ENCODE measurements at places on chromosomes 4 and X.

GRCh38 chrX:2708021-2708420 is 16.9 kb downstream of the CD99 start:
- no peak for DNase-seq

DNA sequence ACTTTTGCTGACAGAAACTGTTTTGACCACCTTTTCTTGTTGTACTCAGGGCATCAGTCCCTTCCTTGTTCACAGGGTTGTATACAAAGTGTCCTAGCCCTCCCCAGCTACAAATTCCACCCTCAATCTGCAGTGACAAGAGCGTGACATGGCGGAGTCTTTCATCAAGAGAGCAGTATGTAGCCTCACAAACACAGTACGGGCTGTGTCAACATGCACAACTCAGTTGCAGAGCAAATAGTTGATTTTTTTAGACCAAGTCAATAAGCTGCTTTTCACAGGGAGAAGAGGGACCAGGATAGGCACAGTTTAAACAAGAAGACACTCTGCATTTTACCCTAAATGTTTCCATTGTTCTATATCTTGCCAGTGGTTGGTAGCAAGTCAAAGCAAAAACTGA is 8.6 kb upstream of the HS6ST2 start:
- DNase-seq, result no peak

GRCh38 chrX:9311421-9312160 is 153.3 kb upstream of the TBL1X start:
- no peak for DNase-seq

DNA sequence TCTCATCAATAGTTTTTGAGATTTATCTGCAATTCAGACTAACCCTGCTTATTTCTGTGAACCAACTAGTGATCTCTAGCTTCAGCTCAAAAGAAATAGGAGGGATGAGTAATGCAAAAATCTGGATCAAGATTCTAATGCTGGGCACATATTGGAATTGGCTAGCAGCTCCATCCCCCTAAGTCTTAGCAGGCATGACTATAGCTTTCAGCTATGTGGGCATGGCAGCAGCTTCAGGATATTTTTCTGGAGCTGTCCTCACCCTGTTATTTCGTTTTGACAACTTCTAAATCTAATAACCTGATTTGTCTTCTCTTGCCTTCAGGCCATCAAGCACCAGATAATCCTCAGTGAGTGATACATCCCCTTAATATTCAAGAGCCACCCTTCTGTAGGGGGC is 50.8 kb upstream of the GNPDA2 start:
- DNase-seq, result no peak

DNA sequence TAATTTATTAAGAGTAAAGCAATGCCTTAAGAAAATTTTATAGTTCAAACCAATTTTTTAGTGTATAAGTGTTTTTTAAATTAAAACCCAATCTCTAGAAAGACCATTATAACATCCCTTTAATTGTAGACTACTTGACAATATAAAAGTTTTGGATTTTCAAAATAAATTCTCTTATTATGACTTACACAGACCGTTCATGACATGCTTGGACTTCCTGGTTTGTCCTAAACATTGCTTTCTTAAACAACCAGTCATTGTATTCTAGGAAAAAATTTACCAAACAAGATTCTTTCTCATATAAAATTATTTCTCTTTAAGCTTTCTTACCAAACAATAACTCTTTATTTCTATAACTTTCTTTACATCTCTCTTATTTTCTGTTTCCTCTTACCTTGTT is 49.0 kb upstream of the CXorf51A start:
- no peak for DNase-seq

- DNase-seq, result no peak
Measured at GRCh38 chrX:51851507-51852085, 41.8 kb upstream of the MAGED1 start.

DNA sequence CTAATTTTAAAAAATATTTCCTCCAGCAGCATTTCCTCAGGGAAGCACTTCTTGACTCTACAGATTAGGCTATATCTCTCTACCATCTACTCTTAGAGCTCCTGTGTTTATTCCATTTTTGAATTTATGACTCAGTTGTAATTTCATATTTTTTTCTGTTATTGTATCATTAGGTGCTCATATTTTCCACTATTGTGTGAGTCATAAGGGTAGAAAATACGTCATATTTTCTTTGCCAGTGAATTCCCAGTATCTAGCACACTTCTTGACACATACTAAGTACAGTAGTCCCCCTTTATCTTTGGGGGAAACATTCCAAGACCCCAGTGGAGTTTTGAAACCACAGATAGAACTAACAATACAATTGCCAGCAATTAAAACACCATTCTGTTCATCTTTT is 431.2 kb downstream of the GASK1B start:
- DNase-seq, result no peak

- DNase-seq, result no peak
Measured at GRCh38 chrX:20514358-20514757, 247.6 kb upstream of the RPS6KA3 start.

DNA sequence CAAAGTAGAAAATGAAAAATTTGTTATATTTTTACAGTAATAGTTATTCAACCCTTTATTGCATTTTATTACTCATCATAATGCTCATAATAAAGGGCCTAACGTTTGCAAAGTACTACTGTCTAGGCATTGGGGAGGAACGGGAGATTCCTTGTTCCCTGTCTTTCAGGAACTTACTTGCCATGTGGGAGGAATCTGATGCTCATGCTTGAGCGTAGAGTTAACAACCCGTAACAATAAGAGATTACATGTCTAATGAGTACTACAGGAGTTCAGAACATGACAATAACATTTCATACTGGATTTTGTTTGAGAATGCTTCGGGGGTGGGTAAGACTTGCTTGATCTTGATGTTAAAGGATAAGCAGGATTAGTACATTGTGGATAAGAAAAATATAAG is 2.9 kb downstream of the CCSER1 start:
- no peak for DNase-seq

DNA sequence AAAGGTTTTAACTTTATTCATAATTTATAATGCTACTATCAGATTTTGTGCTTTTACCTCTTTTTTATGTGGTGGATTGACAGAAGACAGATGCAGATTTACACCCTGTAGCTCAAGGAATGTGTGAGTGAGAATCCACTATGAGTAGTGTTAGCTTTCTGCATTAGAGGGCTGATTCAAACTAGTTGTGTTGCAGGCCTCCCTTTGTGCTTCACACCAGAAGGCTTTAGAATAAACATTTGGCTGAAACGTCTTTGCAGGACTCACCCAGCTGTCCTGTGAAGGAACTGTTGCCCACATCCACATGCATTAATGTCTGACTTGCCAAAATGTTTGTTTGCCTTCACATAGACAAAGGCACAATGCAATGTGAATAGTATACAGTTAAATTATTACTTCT is 127.0 kb downstream of the PCDH7 start:
- DNase-seq, result no peak

- no peak for DNase-seq
Measured at GRCh38 chr4:38621028-38621684, 42.8 kb upstream of the KLF3 start.

GRCh38 chr4:184039963-184040383 is 134.9 kb downstream of the STOX2 start:
- DNase-seq, result no peak

DNA sequence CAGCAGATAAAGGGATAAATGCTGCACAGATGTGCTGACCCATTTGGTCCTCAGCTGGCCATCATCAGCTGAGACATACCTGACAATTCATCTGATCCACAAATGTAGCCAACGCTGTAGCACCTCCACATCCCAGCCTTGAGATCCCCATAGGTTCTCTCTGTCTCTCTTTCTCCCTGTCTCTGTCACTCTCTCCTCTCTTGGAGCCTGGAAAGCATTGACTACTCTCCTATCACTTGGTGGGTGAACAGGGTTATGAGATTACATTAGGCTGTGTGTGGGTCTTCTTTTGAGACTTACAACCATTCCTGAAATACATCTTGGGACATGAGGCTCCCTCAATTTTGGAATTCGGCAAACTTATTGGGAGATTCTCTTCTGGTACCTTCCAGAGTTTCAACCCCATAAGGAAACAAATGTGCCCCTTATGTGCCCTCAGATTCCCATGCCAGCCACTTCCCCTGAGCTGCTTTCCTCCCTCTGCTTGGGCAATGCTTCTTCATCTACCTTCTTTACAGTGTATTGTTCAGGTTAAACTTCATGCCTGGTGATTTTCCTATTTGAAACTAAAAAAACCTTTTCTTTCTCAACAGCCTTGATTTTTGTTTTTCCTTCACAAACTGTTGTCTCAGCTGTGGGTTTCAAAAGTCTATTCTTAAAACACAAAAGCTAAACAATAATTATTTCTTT is 29.1 kb upstream of the FGF2 start:
- DNase-seq, result no peak

GRCh38 chr4:165364452-165365080 is 14.2 kb upstream of the CPE start:
- DNase-seq, result no peak

DNA sequence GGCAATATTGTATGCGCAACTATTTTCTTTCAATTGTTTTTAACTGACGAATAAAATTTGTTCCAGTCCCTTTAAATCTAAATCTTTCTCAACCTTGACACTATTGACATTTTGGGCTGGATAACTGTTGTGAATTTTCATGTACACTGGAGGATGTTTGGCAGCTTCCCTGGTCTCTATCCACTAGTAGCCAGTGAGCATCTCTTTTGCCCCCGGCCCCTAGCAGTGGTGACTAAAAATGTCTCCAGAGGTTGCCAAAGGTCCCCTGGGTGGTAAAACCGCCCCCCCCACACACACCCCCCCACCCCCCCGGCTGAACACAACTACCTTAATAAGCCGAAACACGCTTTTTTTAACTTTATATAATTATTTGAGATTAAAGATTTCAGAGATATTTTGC is 514 bp downstream of the FANCB start:
- DNase-seq, result no peak

- DNase-seq, result no peak
Measured at GRCh38 chrX:53072418-53073114, 9.6 kb upstream of the TSPYL2 start.

- DNase-seq, result no peak
Measured at GRCh38 chrX:111123606-111124179, 27.7 kb downstream of the PAK3 start.

DNA sequence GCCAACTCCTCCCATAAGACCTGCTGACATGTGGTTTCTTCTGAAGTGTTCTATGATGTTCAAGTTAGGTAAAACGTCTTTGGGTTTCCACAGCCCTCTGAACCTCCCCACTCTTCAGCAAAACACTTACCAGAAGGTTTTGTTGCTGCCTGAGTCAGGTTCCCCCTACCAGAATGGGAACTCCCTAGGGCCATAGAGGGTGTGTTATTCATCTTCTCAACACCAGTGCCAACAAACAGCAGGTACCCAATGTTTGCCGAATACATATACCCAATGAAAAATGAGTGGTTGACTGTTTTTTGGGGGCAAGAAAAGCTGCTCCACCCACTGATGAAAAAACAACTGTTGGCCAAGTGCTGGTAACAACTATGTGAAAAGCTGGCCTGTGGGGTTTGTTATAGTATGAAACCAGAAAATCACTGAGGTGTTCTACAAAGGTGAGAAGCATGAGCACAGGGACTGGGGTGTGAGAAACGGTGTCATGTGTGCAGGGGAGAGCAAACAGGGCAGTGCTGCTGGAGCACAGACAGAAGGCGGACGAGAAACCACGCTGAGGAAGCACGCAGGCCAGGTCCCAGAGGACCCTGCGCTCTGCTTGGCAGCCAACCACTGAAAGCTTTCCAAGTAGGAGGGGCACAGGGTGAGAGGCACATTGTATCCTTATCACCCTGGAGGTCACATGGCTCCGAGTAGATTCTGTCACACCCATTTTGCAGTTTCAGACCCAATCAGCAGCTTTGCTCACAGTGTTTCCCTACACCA is 28.8 kb downstream of the ATP8A1 start:
- DNase-seq, result no peak

- no peak for DNase-seq
Measured at GRCh38 chr4:165060938-165061337, 7.3 kb downstream of the TRIM75 start.

DNA sequence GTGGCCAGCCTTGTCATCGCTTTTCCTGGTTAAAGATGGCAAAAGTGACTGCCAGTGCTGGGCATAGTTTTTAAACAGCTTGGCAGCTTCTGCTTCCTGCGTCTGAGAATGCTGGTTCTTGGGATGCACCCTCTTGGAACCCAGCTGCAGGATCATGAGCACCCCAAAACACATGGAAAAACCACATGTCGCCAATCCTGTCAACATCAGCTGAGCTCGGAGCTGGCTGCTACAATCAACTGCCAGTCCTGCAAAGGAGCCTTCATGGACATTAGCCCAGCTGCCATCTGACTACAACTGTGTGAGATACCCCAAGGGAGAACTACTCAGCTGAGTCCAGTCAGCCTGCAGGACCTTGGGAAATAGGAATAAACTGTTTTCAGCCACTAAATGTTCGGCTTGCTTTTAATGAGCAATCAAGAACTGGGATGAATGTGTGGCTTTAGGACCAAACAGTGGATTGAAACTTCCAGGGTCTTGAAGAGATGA is 31.0 kb downstream of the OSTC start:
- DNase-seq, result no peak

- DNase-seq, result no peak
Measured at GRCh38 chr4:166518315-166518714, 645.3 kb downstream of the TLL1 start.

DNA sequence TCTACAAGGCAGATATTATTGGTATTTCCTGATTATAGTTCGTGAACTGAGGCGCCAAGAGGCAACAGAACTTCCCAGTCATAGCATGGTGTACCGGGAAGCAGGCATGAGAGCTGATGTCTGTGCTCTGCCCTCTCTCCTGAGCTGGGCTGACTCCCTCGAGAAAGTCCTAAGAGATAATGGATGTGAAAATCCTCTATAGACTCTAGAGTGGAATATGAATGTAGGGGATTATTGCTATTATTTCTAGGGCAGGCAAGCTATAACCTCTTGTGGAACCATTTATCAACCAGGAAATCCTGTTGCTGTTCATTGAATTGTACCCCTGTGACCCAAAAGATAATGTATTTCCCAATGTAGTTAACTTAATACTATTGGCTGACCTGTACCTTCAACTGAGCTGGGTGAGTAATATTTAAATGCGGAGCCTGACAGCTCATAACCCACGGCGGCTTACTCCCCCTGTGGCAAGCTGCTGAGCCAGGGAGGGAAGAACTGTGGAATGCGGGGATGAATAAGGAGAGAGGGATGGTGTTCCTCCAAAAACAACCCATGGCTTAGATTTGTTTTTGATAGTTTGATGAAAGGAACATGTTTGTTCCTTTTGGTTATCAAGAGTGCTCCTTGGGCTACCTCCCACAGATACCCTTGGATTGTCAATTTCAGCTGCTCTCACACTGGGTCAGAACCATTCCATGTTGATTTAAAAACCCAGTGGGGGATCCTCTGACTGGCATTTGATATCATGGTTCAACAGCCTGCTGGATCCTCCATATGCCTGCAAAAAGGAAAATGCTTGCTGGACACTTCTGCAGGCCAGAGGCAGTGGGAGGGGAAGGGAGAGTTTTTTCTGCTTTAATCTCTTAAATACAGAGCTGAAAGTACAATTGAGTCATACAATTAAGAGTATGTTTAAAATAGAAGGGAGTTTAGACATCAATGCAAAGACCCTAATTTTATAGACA is 339.0 kb upstream of the BOD1L1 start:
- DNase-seq, result no peak

DNA sequence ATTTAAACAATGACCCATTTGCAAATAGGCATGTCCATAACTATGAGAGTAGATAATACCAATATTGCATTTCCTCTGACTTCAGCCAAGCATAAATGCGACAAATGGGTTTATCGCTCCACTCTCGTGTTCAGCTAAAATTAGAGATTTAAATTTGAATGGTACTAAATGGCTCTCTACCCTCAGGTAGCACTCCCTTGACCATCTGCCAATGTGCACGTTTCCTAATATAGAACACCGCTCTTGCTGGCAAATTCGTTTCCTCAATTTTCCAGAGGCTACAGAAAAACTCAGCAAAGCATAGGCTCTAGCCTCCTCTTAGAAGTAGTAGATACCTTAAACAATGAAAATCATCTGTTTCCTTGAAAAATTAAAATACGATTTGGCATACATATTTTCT is 251.6 kb downstream of the ADGRA3 start:
- DNase-seq, result no peak
